ENCODE measurements at places on chromosomes 4 and X.

DNA sequence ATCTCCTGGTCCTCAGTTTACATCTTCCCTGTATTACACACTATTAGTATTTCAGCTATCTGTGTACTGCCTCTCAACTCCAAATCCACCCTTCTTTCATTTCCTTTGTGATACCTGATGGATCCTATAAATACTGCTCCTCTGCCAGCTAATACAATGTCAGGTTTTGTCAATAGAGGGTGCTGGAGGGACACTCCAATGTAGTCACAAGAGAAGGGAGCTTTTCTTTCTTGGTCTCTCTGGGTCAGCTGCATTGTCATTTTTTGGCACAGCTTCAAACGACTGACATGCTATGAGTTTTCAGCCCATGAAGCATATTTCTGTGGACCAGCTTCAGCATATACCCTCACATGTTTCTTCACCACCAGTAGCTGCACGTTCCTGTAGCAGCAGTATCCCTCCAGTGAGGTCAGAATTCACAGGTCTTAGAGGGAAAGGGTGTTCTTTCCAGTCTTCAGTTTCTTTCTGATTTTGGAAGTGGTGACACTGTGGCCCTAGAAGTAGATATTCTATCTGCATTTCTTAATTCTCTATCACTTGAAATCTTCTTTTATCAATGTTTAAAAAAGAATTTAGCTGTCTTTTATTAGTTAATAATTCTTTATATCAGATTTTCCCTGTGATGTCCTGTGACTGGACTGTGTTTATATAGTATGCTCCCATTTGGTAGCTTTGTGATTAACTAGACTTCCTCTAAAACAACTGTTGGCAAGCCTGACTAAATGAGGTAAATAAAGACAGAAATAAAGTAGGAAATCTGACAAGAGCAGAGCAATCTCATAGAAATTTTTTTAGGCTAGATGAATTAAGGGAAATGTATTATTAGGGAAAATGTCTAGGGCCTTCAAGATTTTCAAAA is 60.6 kb downstream of the GABRA2 start:
- no peak for DNase-seq

DNA sequence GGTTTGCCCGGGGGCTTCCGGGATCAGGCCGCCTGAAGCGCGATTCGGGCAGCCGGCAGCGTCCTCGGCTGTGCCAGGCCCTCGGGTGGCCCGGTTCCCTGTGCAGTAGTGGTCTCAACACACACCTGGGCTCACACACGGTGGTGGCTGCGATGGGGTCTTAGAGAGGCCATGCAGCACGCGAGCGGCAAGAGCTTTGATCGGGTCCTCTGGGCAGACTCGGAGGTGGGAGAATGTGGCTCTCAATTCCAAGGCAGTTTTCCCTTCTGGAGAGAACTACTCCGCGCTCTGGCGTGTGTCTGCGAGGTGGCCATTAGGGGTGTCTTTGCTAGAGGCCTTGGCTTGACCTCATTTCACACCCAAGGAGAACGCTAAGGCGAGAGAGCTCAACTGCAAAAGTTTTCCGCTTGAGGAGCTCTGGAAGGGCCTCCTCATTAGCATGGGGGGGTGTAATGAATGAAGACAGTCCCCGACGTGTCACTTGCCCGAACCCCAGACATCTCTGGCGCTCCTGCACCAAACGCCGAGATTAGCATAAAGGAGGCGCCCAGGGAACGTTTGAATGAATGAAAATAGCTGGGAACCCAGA is 771 bp upstream of the RBPJ start:
- no peak for DNase-seq

DNA sequence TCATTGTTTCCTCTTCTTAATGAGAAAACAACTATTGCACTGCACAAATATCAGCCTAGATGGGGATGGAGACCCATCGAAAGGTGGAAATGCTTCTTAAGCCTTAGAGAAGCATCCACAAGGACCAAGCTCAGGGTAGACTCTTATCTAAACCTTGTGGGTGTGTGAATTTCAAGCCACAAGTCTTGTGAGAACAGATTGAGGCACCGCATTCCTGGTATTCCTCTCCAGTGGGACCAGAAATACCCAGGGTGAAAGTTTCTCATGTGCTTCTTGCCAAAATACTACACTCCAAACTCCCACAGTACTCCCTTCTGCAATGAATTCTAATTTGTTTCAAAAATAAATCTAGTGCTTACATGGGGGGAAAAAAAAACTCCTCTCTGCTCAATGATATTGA is 375.6 kb downstream of the PDGFC start:
- DNase-seq = no peak

DNA sequence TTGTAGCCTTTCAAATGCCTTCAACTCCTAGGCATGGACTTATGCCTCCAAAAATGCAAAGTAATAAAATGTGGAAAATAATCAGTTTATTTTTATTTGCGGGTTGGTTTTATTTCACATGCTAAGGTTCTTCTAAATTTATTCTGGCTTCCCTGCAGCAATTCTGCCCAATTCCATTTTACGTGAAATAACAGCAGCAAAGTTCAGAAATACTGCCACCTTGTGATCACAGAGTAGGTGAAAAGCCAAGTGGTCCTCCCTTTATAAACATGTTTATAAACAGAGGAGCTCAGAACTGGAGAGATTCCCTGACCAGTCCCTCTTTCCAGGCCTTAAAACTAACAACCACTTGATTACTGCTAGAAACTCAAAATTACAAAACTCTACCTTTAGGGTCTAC is 14.7 kb upstream of the DCHS2 start:
- DNase-seq = no peak

GRCh38 chr4:158102904-158103303 is 69.9 kb downstream of the GASK1B start:
- no peak for DNase-seq
